Transverse colon (tissue), 4 donors: ENCODE measurements at places on chromosomes 4 and X.

DNA sequence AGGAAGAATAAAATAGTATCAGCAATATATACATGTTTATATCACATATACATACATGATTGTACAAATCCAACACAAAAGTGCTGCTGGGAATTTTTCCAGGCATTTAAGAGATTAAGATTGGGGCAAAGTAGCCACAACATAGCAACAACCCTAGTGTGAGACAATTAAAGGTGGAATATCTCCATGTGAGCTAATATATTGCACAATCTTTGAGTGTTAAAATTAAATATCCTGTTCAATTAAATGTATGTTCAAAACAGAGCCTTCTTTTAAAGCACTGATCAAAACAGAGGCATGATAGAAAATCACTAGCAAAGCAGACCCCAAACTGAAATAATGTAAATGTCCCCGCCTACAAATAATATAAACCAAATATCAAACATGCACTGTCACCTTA, 97.6 kb downstream of the GABRB1 start:
- no peak for DNase-seq

- no peak for DNase-seq
These were observed 197.1 kb upstream of the MAGEB18 start for GRCh38 chrX:25941087-25941486.

GRCh38 chr4:10808591-10808990, 124.0 kb upstream of the CLNK start:
- no peak for DNase-seq

- no peak for DNase-seq
These were observed 64.0 kb upstream of the PRKX start for GRCh38 chrX:3777416-3777815.

DNA sequence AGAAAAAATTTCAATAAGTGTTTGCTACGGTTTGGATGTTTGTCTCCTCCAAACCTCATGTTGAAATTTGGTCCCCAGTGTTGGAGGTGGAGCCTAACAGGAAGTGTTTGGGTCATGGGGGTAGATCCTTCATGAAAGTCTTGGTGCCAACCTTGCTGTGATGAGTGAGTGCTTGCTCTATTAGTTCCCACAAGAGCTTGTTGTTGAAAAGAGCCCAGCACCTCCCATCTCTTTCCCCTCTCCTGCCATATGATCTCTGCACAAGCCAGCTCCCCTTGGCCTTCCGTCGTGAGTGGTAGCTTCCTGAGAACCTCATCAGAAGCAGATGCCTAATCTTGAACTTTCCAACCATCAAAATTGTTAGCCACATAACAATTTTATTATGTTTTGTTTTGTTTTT, 10.3 kb upstream of the RAB40A start:
- DNase-seq, result no peak

DNA sequence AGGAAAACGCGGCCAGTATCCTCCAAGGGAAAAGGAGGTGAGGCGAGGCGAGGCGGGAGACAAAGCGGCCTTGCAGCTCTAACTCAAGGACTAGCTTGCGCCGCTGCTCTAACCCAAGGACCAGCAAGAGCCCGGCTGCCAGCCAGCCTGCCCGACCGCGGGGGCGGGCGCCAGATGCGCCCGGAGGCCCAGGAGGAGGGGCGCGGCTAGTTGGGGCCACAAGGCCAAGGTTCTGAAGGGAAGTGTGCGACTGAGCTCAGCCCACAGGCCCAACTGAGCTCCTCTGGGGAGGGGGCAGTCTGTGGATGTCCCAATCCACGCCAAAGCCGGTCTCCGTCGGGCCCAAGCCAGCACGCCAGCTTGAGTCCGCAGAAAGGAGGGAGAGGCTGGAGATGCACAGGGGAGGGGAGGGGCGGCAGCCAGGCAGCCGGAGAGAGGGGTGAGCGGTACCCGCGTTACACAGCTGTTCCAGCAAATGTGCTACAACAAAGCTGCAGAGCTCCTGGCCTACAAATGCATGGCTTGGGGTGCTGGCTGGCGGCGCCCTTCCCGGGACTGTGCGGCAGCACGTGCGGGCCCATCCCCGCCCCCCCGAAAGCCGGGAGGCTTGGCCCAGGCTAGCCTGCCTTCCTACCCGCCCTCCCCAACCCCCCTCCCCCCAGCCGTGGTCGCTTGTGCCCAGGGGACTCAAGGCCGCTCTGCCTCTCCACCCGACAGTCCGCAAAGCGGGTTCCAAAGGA, 637 bp downstream of the AMER1 start:
- no peak for DNase-seq
